SK-MEL-5 (cell line): ENCODE measurements at places on chromosomes 6 and 20.

- no peak for DNase-seq
These were observed 68.8 kb downstream of the IBTK start for GRCh38 chr6:82178759-82179112.

DNA sequence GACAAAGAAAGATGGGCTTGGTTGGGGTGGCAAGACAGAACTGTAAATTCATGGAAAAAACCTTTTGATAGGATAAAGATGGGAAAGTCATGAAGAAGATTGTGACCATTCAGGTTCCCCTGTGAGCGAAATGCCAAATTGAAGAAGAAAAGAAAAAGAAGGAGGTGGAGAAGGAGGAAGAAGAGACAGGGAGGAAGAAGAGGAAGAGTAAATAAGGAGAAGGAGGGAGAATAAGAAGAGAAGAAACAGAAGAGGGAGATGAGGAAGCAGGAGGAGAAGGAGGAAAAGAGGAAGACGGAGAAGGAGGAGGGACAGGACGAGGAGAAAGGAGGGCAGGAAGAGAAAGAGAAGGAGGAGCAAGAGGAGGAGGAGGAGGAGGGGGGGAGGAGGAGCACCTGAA is 199.8 kb downstream of the SLC24A3 start:
- DNase-seq: no peak

GRCh38 chr6:46652232-46652602 is 401 bp downstream of the CYP39A1 start:
- DNase-seq: no peak

GRCh38 chr6:126914172-126914571 is 204.3 kb upstream of the RSPO3 start:
- DNase-seq: no peak

- peak; percentile 62 for DNase-seq
These were observed 18.9 kb downstream of the PERP start for GRCh38 chr6:138088326-138088762.

GRCh38 chr6:85395746-85396145 is 54.1 kb upstream of the NT5E start:
- no peak for DNase-seq

DNA sequence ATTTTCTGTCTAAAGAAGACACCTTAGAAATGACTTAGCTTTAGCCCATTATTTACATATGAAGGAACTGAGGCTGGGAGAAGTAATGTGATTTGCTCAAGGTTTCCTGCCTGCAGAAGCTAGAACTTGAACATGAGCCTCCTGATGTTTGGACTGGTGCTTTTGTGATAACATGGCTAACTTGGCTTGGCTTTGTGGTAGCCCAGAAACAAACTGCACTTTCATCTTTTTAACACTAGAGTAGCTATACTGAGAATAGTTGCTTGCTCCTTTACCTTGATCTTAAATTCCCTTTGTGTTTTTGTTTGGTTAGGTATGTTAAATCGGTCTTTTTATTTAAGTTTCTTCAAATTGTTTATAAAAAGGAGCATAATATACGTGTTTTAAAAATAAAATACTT is 163.5 kb upstream of the MANEA start:
- no peak for DNase-seq

- DNase-seq: no peak
These were observed 44.0 kb downstream of the CEP162 start for GRCh38 chr6:84183430-84183829.

DNA sequence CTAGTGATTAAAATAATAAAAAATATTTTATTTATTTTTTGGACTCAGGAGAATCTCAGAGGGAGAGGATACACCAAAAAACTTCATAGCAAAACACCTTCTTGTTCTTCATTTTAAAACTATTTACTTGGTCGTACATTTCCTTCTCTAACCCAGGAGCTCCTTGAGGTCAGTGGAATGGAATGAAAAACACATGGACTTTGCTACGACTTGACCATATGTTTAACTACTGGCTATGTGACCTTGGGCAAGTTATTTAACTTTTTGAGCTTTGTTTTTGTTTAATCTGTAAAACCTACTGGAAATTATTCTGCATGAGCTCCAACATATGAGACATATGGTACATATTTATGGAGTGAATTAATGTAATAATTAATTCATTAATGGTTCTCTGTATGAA is 1005.5 kb upstream of the CITED2 start:
- no peak for DNase-seq

GRCh38 chr20:46317685-46318177 is 9.4 kb upstream of the CDH22 start:
- no peak for DNase-seq

DNA sequence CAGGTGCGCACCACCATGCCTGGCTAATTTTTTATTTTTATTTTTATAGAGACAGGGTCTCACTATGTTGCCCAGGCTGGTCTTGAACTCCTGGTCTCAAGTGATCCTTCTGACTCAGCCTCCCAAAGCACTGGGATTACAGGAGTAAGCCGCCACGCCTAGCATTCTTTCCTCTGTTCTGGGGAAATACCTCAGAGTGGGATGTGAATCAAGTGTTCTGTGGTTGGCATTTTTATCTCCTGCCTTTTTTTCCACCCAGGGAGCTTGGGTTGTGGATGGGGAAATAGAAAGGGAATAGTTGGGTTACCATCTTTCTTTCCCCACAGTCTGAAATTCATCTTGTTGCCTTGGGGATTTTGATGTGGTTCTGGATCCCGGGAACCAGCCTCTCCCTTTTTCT is 24.1 kb downstream of the TFAP2C start:
- DNase-seq: no peak

- DNase-seq: no peak
These were observed 135.5 kb upstream of the LRFN2 start for GRCh38 chr6:40722553-40723258.

DNA sequence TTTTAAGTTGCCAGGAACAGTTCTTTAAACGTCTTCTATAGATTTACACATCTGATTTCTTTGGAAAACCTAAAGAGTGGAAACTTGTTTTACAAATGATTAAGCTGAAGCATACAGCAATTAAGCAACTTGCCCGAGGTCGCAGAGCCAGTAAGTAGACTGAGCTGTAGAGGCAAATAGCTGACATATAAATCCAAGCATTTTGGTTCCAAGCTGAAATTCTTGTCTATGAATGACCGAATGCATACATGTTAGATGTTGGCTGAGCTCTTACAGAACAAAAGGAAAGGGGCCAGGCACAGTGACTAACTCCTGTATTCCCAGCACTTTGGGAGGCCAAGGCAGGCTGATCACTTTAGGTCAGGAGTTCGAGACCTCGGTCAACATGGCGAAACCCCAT is 101.8 kb upstream of the SGK1 start:
- DNase-seq: no peak
